Hematopoietic multipotent progenitor cell treated with erythropoietin and hydrocortisone succinate and interleukin-3 and kit ligand, for 6 days (in vitro differentiated cells): ENCODE measurements at places on chromosomes 5 and 9.

- no peak for DNase-seq
These were observed 277.4 kb downstream of the TLE1 start for GRCh38 chr9:81411961-81412360.

DNA sequence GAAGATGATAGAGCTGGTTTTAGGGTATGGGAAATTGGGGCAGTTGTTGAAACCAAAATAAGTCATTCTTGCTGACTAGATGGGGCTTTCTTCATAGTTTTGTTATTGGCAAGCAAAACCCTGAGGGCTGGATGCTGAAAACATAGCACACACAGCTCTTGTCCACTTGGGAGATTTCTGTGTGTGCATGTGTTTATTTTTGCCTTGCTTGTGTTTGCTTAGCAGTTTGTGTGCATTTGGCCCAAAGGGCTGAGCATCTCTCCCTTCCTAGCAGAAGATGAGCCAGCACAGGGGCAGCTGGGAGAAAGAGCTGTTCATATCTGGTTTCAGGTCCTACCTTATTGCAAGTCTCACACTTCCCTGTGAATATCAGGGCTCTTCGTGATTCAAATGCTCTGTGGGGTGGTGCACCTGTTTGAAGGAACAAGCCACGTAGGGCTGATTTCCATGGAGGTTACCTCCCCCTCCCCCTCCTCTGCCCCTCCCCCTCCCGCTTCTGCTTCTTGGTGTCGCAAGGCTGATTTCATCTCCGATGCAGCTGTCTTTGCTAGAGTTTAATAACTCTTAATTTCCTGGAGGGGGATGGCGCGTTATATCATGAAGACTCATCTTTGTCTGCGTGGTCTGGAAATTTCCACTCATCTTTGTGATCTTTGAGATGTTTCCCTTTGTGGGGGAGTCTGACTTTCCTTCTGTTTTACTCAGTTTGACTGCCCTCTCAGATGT lies 296.5 kb downstream of the ARHGAP26 start:
- DNase-seq = peak; percentile 49

GRCh38 chr5:113140837-113141671 lies 164.5 kb downstream of the DCP2 start:
- no peak for DNase-seq

DNA sequence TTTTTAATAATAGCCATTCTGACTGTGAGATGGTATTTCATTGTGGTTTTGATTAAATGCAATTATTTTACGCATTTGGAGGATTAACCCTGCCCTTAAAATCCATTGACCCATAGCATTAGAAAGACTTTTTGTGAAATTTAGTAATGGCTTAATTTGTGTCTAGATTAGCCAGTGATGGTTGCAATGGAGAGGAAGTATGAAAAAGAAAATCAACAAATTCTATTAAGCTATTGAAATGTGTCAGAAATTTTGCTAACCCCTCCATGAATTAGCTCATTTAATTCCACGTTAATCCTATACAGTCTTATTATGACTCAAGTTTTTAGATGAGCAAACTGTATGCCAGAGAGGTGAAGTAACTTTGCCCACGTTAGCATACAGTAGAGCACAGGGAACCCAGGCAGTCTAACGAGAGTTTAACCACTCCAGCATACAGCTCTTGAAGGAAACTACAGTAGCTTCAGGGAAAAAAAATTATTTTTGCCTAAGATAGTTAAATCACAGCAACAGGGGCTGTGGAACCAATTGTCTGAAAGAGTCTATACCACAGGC lies 158.2 kb upstream of the PPP2R2B start:
- no peak for DNase-seq

DNA sequence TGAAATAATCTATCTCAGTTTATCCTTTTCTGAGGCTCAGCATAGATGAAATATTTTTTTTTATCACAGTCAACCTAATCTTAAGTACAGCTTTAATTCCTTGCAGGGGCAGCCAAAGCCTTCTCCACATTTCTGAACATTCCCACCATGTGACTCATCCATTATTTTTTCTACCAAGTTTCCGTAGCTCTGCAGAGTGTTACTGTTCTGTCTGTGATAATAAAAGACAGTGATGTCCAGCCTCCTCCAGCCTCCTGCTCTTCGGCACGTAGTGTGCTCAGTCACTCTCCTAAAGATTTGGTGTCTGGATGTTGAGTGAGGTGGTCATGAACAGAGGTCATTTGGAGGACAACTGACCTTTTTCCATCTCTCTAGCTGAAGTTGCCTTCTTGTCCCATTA lies 338.1 kb upstream of the ADAMTS16 start:
- no peak for DNase-seq

DNA sequence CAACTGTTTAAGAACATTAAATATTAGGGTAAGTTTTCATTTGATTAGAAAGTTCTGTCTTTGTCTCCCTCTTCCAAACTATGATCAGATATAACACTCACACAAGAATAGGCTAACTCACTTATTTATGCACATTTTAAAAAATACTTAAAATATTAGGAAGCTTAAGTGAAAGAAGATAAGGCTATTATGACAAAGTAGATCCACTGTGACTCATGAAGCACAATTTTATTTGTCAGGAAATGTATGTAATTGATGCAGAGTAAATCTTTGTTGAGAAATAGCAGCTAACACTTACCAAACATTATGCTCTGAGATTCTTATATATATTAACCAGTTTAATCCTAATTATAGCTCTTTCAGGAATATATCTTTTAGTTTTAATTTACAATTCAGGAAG lies 560.6 kb downstream of the CSNK1G3 start:
- no peak for DNase-seq

DNA sequence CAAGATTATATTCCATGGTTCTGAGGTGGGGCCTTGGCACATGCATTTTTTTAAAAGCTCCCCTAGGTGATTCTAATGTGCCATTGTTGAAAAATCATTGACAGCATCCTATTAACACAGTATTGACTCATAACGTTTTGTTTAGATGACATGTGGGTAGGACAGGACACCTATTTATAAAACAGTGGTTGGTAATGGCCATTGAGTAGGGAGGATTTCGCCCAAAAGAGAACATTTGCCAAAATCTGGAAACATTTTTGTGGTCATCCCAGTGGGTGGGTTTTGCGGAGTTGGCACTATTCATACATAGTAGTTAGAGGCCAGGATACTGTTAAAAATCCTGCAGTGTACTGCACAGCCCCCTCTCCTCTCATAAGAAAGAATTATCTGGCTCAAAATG lies 6.4 kb upstream of the CHD1 start:
- no peak for DNase-seq

- DNase-seq = peak; percentile 47
These were observed 595 bp downstream of the PDLIM7 start for GRCh38 chr5:177496727-177497291.

DNA sequence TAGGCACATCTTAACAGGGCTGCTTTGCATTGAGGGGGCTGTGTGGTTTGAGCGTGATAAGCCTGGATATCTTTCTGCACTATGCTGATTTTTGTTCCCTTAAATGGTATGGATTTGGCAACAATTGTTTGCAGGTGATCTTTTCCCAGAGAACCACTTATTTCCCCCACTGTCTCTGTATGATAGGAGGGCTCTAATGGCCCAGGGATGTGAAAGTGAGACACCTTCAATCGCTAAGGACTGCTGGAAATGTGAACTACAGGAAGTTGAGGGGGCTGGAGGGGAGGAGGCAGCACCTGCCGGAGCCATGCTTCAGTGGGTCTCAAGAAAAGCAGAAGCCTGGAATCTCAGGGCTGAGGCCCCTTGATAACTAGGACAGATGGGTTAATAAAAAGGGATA lies 29.4 kb downstream of the SYK start:
- DNase-seq = no peak

DNA sequence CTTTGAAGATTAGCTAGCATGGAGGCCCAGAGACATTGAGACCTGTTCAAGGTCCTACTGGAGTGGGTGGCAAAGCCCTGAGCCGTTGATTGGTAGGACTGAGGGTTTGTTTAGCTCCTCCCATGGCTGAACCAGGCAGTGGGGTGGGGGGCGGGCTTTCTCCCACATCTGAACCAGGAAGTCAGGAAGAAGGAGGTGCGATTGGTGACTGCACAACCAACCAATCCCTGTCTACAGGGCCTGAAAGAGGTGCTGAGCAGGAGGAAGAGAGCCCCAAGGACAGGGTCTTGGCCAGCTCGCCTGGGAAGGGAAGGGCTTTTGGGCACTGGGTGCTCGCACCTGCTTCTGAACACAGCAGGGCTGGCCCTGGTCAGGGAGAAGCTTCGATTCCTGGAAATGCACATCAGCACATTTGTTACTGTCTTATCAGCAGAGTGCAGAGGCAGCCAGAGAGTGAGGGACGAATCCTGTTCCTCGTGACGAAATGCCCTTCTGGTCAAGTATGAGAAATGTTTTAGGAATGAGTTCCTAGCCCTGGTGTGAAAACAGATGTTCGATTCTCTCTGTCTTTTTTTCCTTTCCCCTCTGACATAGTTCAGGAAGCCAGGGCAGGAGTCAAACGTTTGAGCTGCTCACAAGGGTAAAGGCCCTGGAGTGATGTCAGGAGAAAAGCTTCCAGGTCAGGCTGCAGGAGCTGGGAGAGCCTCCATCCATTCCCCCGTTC lies 294.8 kb upstream of the KLF4 start:
- peak; percentile 92 for DNase-seq

DNA sequence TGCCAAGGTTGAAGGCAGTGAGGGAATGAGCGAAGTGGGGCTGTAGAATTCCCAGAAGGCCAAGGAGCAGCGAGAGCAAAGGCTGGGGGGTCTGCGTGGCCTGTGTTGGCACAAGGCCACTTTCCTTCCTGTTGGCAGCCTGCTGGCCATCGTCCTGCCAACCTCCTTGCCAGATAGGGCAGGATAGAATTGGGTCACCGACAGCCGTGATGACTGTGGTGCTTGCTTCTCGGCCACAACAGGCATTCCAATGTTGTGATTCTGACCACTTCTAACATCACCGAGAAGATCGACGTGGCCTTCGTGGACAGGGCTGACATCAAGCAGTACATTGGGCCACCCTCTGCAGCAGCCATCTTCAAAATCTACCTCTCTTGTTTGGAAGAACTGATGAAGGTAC lies 18.9 kb downstream of the TRIP13 start:
- no peak for DNase-seq

DNA sequence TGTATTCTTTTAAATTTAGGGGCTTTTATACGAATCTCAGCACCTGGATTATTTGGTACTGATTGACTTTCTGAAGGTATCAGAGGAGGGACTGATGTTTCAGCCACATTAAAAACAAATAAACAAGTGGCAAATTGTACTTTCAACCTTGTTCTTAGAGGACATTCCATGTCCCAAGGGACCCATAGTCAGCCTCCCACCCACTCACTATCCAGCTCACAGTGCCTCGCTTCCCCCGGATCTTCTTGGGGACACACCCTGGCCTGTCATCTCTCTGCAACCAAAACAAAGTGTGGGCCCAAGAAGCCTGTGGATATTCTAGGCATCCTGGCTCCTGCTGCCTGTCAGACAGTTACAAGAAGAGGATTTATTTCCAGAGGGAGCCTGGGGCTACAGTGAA lies 8.8 kb upstream of the BOD1 start:
- no peak for DNase-seq

DNA sequence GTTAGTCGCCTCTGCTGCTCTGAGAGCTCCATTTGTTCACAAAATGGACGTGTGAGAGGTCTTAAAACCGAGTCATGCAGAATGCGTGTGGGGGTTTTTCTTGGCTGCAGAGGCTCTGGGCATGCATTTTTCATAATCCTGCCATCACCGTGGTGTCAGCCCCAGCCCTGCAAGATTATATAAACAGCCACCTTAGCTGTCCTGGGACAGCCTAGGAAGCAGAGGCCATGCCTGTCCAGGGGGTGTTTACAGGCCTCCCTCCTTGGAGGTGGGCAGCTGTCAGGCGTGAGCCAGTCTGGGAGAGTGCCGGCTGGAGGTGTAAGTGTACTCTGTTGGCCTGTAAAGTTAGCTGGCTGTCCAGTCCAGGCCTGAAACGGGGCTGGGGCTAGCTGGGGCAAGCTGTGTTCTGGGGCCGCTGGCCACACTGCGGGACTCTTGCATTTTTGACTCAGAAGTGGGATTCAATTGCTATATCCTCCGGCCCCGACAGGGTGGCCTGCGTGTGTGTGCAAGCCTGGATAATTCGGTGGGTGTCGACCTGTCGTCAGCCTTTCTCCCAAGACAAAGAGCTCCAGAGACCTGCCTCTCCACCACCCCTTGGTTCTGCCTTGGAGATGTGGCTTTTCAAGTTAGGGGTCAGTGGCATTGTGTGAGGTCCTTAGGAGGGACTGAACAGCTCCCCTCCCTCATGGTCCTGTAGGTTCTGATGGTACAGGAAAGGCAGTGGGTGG lies 2.4 kb downstream of the WNK2 start:
- no peak for DNase-seq

DNA sequence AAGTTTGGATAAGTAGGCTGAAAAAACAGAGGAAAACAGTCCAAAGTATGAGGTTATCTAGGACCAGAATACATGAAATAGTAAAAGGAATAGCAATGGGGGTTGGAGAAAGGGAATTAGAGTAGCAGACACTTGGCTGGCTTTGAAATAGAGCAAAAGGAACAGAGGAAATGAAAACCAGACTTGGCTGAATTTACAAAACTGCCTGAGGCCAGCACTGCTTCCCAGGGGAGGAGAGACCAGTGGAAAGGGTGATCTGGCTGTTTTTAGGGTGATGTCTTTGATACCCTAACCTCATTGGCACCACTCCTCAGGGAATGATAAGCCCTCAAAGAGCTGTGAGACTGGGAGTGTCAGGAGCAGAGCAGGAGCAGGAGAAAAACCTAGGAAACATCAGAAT lies 413.4 kb upstream of the SLC30A5 start:
- DNase-seq = no peak

GRCh38 chr5:141825241-141825671 lies 53.0 kb downstream of the PCDH1 start:
- no peak for DNase-seq

DNA sequence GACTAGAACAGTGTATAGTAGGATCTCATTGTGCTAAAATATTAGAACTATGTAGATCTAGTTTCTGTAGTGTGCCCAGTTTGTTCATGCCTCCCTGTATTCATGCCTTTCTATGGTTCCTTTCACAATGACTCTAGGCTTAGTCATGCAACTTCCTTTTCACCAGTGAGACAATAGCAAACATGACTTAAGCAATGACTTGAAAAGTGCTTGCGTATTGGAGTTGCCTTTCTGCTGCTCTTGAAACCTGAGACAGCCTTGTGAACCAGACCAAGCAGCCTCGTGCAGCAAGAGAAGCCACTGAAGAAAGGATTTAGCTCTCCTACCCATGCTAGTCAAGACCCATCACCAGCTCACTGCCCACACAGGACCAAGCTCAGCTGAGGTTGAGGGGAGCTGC lies 294.5 kb upstream of the TAS2R1 start:
- DNase-seq = no peak

- no peak for DNase-seq
These were observed 146.4 kb downstream of the GADD45G start for GRCh38 chr9:89751079-89751825.

DNA sequence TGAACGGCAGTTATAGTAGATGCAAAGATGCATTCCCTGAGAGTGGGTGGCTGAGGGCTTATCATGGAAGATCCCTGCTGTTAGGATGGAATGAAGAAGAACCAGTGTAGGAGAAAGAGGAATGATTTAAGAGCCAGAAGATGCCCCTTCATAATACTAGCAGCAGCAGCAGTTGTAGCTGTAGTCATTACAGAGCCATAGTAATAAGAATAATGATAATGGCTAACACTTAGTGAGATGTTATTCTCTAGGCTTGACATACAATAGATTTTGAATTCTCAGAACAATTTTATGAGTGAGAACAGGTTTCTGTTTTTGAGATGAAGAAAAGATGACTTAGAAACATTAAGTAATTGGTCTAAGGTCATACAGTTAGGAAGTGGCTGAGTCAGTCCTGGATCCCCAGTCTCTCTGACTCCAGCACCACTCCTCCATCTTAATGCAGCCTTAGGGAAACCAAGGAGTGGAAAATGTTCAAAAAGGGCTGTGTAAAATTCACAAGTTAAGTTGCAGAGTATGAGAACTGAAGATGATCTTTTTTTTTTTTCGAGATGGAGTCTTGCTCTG lies 459.4 kb upstream of the SGCD start:
- DNase-seq = no peak

GRCh38 chr9:114969269-114969668 lies 38.9 kb upstream of the TNFSF8 start:
- no peak for DNase-seq
